Suppressor macrophage treated with lipopolysaccharide for 4 hours (primary cell): ENCODE measurements at places on chromosomes 3 and 15.

GRCh38 chr3:123376451-123377242 lies 72.2 kb downstream of the ADCY5 start:
- DNase-seq = no peak

DNA sequence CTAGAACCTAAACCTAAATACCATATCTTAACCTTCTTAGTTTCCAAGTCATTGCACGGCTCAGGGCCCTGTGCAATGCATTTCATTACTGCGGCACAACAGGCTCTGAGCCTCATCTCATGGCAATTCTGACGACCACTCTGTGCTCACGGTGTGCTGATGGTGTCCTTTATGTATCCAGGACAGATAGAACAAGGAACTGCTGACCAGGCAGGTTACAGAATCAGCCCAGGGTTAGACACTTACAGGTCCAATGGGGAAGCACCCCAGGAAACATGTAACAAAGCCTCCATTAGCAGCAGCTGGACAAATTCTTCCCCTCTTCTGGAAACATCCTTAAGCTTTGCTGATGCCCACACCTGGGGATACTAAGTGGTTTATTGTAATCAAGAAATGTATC lies 91.9 kb upstream of the NSMCE3 start:
- no peak for DNase-seq

DNA sequence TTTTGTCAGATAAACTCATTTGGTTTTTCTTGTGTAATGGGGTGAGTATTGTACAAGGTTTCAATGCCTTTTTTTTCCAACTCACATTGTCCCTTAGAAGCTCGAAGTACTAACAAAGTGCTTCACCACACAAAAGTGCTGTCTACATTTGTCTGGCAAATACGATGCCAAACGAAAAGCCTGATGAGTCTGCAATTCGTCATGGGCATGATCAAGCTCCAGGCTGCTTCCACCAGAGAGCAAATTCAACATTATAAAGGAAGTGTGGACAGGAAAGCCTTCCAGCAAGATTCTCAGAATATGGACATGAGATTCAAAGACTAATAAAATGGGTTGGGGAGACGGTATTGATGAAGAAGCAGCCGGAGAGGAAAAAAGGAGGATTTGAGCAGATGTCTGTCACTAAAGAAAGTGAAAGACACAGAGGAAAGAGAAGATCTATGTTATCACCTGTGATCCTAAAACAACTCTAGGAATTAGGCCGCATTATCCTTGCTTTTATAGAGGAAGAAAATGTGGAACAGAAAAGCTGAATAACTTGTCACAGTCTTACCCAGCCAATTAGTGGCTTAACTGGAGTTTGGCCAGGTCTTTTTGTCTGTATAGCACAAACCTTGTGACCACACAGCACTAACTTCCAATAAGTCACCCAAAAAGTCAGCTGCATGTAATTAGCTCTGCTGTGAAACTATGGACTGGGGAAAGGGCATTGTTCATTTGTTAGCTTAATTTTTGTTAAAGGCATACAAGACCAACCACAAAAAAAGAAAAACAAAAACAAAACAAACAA lies 494.8 kb downstream of the FHIT start:
- no peak for DNase-seq

- no peak for DNase-seq
These were observed 1.4 kb downstream of the EPHB3 start for GRCh38 chr3:184562878-184563560.

- DNase-seq = no peak
These were observed 26.9 kb upstream of the LCTL start for GRCh38 chr15:66592505-66593218.

DNA sequence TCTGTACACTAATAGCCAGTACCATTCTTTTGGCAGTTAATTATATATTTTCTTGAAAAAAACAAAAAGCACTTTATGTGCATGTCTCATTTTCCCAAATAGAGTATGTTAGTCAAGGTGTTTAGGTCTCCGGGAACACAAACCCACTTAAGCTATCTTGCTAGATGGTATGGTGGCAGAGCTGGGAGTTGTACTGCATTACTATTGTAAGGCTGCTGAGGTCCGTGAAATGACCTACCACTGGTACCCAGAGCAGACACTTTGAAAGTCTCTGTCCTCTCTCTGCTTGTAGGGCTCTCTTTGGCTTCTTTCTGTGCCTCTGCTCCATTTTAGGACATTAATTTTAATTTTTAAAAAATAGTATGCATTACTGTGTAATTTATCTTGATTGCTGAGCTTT lies 8.8 kb downstream of the TMOD3 start:
- no peak for DNase-seq

DNA sequence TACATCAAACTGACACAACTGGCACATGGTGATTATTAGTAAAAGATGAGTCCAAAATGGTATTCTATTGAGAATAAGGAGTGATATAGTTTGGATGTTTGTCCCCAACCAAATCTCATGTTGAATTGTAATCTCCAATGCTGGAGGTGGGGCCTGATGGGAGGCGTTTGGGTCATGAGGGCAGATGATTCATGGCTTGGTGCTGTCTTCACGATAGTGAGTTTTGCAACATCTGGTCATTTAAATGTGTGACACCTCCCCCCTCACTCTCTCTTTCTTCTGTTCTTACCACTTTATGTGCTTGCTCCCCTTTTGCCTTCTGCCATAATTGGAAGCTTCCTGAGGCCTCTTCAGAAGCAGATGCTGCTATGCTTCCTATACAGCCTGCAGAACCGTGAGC lies 90.6 kb downstream of the RSL24D1 start:
- DNase-seq = no peak
